ENCODE measurements at places on chromosomes 13 and 19. TPM values are rescaled to one million over a fixed set of nuclear protein-coding genes. Genes with fewer than 3 reads are reported as not detected.

The KCNRG gene
- 3.5 TPM for total RNA-seq

The TMEM145 gene
- total RNA-seq = not detected

The UNC13A gene
- total RNA-seq = 0.48 TPM

The GJB2 gene
- total RNA-seq = 2.5 TPM

The SCEL gene
- total RNA-seq = 0.69 TPM

The NRTN gene
- total RNA-seq = 2.5 TPM

The TNFSF13B gene
- total RNA-seq = 6.9 TPM

The MAMSTR gene
- 2.5 TPM for total RNA-seq

The CGB5 gene
- total RNA-seq = not detected

The PEX11G gene
- total RNA-seq = 1.6 TPM

The ZNF763 gene
- 6.1 TPM for total RNA-seq
